ENCODE measurements at places on chromosomes 6 and 20.

- DNase-seq = no peak
These were observed 6.7 kb upstream of the TEAD3 start for GRCh38 chr6:35503534-35503933.

DNA sequence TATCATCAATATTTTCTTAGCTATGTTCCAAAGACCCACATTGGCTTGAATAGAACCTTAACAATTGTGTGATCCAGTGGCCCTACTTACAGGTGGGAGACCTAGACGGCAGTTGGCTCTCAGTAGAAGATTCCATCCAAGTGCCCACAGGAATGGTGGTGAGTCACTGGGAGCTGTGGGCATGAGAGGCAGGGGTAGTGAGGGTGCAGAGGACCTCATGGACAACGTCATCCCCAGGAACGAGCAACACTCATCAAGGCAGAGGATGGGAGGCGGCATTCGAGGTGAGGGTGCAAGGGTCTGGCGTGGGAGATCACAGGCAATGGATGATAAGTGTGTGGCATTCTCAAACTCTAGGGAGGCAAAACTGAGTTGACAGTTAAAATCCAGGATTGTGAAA, 17.5 kb upstream of the SPO11 start:
- no peak for DNase-seq

DNA sequence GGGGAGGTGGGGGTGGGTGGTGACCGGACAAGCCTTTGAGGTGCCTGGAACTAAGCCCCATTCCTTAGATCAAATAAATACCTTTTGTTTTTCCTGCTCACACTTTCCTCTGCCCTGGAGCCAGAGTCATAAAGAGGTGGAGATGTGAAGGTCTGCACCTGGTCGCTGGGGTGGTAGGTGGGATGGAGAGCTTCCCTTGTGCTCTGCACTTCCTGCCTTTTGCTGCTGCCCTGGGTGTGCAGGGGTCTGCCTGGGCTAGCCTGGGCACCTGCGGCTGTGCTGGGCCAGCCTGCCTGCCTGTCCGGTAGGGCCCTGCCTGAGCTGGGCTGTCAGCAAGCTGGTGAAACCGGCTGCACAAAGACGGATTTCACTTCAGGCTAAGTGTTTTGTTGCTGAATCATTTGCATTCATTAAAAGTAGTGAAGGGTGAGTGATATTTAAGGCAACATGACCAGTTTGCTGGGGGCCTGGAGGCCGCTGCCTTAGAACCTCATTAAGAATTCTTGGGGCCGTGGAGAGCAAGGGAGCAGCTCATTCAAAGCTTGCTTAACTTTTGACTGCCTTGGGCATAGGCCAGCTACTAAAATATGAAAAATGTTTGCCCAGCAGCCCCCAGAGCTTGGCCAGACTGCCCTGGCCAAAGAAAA, 20.5 kb downstream of the PTK7 start:
- no peak for DNase-seq

GRCh38 chr6:16277101-16277981, 39.0 kb downstream of the GMPR start:
- no peak for DNase-seq

GRCh38 chr6:148231572-148231971, 111.1 kb upstream of the SASH1 start:
- DNase-seq = no peak

DNA sequence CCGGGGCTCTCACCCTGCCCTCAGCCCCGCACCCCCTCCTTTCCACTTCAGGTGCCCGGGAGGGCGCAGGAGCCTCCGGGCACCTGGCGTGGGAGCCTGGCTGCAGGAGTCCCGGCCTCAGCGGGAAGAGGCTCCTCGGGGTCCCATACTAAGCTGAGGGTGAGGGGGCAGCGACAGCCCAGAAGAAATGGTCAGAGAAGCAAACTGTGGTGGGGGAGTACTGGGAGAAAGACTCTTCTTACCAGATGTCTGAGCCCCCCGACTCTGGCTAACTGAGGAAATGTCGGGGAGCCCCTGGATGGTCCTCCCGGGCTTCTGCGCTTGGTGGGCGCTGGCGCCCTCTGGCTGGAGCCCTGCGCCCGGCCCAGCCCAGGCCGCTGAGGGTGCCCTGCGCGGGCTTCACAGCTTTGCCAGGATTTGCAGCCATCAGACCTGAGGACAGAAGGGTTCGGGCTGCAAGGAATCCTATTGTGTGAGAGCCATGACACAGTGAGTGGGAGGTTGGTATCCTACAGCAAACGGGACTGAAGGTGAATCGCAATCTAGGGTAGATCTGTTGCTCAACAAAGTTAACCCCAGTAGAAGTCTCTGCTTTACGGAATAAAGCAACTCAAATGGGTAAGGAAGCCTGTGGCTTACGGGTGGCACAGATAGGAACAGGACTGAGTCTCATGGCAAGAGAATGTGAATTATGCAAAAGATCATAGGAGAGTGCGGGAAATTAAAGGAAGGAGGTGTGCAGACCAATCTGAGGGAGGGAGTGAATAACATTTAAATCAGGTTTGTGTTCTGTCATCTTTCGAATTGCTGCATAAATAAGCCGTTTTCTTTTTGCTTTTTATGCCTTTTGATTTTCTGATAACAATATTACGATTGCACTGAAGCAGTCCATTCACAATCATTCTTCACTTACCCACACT, 639 bp upstream of the RCAN2 start:
- no peak for DNase-seq

DNA sequence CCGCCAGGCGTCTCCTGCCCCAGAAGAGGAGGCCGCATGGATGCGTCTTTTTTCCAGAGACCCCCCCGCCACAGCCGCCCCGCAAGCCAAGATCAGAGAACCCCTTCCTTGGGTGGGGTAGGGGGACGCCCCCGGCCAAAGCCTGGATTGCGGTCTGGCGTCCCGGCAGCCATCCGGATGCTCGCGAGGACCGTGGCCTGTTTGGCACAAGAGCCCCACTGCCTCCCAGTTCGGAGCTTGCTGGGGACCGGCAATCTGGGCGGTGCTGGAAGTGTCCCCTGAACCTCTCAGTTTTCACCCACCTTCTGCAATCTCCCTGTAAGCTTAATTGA, 924 bp downstream of the FAM162B start:
- no peak for DNase-seq

DNA sequence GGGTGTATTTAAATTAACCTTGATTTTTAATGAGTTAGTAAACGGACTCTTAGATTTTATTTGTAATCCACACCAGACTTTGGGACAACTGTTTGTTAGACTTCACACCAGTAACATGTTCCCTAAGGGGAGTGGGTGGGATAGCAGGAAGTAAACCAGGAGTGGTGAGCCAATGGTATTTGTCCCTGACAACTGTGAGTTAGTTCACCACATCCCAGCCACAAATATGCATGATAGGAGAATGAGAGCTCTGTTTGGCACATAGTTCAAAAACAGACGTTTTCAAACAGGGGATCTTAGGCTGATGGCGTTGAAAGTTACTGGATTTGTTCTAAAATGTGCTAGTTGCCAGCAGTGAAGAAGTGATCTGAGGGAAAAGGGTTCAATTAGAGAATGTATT, 18.7 kb upstream of the COL10A1 start:
- no peak for DNase-seq

DNA sequence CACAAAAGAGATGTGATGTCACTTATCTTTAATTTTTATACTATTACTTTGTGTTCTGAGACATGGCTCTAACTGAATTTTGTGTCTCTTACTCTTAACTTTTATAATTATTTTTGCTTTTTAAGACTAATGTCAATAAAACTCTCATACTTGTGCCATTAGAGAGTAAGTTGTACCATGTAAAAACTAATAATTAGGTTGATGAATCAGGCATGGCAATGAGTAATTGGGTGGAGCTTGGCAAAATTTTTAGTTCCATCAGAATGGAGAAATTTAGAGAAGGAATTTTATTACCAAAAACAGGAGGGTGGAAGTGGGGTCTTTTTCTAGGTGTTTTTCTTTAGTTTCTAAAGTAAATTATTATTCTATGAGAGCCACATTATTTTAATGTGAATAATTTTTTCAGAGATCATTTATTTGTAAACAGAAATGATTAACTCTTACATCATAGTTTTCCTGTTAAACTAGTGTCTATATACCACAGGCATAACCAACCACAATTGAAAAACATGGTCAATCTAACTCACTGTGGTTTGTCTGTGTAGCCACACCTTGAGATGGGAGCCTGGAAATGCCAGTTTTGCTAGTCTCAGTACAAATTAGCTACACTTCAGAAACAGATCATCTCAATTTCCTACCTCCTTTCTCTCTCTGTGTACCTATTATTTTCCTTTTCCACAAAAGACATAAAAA, 51.8 kb downstream of the ELOVL4 start:
- no peak for DNase-seq

- DNase-seq = no peak
These were observed 32.1 kb downstream of the C6orf141 start for GRCh38 chr6:49582529-49582928.

DNA sequence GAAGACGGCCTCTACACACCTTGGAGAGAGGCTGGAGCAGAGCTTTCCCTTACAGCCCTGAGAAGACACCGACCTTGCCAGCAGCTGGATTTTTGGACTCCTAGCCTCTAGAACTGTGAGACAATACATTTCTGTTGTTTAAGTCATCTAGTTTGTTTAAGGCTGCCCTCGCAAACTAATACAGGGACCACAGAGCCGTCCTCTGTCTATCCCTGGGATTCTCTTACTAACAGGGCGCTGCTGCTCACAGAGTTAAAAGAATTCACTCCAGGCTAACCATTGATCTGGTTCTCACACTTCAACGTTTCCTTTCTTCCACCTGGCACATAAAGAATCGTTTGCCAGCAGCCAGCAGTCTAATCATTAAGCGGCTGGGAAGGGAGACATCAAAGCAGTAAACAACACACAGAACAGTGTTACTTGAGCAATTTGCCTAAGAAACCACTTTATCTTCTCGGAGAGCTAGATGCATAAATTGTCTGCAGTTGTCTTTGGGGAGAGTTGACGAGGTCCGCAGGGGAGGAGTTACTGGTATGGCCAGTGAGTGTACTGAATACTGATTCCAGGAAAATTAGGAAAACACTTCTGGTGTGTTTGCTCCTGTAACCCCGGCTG, 103.5 kb upstream of the AKAP12 start:
- DNase-seq = no peak

- no peak for DNase-seq
These were observed 280.5 kb upstream of the JAG1 start for GRCh38 chr20:10954137-10954840.

DNA sequence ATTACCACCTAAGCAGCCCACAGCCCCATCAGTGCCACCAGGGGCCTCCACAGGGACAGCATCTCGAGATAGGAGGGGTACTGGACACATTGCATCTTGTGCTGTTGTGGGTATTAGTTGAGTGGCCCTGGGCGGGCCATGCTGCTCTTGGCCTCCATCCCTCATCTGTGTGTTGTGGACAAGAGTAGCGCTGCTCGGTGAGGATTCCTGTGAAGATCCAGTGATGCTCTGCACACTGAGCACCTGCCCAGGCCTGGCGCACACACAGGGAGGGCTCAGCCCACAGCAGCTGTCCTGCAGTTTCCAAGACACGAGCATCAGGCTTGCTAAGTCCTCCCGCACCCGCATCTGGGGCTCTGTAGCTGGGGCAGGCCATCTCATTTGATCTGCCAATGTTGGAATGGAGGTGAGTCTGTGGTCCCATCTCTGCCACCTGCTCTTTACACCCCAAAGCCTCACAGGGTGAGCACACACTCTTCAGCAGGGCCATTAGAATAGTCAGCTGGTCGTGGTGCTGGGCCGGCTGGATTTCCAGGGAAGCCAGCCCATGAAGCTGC, 32.0 kb downstream of the SPATA2 start:
- no peak for DNase-seq

- DNase-seq = no peak
These were observed 63.3 kb downstream of the DLL1 start for GRCh38 chr6:170227521-170227983.

- no peak for DNase-seq
These were observed 39.7 kb downstream of the SUN5 start for GRCh38 chr20:32964575-32964974.

DNA sequence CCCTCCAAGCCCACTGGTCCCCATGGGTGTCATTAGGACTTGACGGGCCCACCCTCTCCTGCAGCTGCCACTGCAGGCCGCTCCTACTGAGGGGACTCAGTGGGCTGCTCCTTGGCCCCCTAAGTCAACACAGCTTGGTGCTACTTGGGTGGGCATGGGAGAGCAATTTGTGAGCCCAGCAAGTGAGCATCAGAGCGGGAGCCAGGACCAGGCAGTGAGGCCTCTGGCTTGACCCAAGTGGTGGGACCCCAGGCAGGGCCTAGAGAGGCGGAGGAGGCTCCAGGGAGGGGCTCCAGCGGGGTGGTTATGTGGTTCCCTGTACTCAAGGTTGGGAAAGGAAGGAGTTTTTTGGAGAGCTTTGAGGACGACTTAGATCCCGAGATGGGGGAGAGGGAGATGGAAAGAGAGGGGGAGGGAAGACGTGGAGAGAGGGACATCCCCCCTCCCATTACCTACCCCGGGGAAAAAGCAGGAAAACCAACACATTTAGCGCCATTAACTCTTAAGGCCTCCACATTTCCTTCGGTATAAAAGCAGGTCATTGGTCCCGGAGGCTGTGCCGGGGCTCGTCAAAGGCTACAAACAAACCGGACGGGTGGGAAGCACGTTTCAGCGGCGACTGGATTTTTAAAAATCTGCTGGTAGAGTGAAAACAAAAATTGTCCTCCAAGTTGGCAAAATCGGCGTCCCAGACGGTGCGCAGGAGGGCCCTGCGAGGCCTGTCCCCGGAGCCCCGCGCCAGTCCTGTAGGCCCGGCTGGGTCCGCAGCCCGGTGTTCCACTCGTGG, 8.8 kb downstream of the FOXC1 start:
- no peak for DNase-seq

DNA sequence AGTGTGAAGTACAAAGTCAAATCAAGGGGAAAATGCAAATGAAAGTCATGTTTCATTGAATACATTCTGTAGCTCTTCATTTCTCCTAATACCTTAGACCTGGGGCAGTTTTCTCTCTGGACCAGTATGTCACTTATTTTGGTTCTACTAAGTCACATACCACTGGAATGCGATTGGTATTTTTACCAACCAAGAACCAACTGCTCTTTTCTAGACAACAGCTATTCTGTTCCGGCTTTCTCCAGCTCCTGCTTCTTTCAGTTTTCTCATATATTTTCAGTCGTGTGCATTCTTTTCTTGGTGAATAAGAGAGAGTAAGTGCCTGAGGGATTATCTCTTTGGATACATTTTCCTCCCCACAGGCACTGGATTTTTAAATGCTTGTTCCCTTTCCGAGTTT, 39.2 kb upstream of the SPACA1 start:
- no peak for DNase-seq

GRCh38 chr6:79634491-79635231, 3.5 kb downstream of the SH3BGRL2 start:
- DNase-seq = no peak

DNA sequence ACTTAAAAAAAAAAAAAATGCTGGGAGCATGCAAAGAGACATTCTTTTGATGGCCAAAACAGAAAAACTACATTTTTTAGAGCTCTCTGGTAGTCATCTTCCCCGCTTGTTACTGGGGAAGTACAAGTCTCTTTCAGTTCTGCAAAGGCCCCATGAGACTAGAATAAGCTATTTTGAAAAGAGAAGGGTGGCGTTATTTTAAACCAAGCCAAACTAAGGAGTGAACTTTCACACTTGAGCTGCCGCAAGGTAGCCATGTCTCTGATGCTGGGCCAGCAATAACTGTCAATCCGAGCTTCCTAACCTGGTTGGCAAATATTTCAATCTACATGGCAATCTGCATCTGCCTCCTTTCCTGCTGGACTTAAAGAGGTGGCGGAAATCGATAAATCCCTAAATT, 96.7 kb downstream of the L3MBTL3 start:
- no peak for DNase-seq

Measured in central memory CD4-positive, alpha-beta T cell (primary cell).